A549 (cell line): ENCODE measurements at places on chromosomes 2 and 18.

DNA sequence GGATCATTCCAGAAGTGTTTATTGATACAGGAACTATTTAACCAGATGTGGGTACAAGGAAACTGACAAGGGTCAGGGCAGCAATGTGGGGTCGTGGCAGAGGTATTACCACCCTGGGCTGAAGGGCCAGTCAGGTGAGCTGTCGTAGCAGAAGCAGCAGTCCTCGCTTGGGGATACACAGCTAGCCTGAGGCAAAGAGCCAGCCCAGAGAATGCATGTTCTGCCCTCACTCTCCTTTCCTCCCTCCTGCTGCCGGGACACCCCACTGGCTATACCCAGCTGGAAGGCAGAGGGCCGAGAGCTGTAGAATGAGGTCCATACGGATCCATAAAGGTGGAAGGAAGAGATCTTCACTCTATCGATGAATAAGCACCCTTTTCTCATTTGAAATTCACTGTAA, 32.2 kb upstream of the GBX2 start:
- no peak for DNase-seq

- no peak for DNase-seq
These were observed 7.2 kb upstream of the SS18 start for GRCh38 chr18:26097563-26097962.

- no peak for DNase-seq
These were observed 28.8 kb upstream of the TMEM18 start for GRCh38 chr2:705971-706511.

DNA sequence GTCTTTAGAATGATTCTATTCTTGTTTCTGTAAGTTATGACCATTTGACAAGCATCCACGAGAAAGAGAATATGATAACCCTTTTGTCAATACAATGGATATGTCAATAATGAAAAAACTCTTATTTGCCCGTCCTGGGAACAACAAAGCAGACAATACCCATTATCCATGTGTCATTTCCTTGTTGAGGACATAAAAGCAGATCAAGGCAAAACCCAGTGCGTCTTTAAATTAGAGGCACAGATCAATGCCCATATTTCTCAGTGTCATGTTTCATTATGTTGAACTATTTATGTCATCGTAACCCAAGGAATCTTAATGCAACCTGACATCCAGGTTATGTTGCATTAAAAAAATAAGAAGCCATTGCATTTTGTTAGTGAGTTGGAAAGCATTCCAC, 365.0 kb upstream of the CELF4 start:
- DNase-seq: no peak

DNA sequence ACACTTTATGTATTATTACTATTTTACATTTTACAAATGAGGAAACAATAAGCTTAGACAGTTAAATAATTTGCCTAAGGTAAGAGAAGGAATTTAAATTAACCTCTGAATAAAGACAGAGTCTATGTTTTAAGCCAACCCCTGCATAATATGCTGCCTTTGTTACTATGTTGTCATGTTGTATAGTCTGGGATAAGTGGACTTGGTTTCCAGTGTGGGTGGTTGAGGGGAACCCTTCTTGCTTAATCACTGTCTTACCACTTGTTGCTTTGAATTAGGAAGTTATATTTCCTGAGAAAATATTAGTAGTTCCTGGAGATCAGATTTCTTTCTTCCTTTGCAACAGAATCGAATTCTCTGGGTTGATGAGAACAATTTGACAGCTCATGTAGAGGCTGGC, 52.6 kb downstream of the AGPS start:
- DNase-seq: no peak

- peak; percentile 32 for DNase-seq
These were observed 516.7 kb downstream of the ERBB4 start for GRCh38 chr2:212021947-212022346.
